ENCODE measurements at places on chromosomes 16 and 17.
A peak's percentile ranks its signal among the peaks of the same experiment; 100 is the strongest.

DNA sequence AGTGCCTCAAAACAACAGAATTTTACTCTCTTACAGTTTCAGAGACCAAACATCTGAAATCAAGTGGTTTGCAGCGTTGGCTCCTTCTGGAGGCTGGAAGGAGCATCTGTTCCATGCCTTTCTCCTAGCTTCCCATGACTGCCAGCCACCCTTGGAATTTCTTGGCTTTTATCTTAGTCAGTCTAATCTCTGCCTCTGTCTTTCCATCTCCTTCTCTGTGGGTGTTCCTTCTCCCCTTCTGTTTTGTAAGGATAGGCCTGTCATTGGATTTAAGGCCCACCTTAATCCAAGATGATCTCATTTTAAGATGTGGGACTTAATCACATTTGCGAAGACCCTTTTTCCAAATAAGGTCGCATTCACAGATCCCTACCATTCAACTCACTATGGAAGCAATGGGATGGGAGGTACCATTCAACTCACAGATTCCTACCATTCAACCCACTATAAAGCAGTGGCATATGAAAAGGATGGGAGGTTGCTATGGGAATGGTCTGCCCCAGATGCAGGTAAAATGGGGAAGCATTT lies 321.8 kb downstream of the WWOX start:
- DNase-seq = no peak

- DNase-seq = no peak
Measured at GRCh38 chr17:30476726-30477082, 504 bp upstream of the GOSR1 start.

DNA sequence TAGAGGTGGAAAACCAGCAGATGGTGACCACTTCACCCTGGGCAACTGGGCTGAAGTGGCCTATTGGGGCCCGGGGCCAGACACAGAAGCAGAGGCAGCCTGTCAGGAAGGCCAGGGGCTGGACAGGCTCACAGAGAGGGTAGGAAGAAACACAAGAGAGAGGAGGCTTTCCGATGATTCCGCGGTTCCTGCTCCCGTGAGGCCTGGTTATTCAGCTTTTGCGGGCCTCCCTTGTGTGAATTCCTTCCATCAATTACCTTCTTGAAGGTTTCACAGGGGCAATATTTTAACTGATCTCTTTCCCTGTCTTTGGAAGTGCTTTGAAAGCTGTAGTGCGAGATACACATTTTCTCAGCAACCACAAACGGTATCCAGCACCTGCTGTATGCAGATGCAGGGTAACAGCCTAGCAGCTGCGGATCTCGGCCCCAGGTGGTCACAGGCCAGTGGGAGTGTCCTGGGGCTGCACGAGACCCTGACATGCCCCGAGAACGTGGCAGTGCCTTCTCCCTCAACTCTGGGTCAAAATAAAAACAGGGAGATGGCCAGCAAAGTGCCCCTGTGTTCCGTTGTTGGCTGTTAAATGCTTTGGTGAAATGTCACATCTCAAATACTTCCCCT lies 11.6 kb upstream of the CMIP start:
- DNase-seq = no peak

DNA sequence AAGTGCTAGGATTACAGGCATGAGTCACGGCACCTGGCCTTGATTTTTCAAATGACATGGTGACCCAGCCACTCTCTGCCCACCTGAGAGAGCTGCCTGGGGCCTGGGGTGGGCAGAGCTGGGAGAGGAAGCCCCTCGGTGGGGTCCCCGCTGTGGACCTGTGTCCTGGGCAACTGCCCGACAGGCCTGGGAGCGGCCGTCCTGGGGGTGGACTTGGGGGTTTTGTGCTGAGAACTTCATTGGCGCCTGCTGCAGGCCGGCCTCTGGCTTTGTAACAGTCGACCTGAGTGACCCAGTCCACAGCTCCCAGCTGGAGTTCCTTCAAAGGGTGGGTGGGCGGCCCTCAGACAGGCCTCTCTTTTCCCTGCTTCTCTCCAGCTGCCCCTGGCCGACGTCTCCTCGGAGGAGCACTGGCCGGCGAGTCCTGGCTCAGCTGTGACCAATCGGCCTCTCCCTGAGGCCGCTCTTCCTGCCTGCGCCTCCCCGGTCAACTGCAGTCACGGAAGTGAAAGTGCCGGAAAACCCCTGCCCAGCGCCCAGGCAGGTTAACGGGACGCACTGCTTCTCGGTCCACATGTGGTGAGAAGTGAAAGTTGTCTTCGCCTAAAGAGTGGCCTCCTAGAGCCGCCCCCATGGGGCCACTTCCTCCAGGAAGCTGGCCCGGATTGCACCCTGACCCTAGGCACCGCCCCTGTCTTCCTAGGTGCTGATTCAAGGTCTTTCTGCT lies 5.5 kb downstream of the CBFA2T3 start:
- no peak for DNase-seq

GRCh38 chr17:41060052-41060604 lies at the start of gene KRTAP2-3:
TSS of gene KRTAP2-3 (minus strand) at chr17:41060114. CDS start at chr17:41060050, 64 bp downstream.
- DNase-seq = no peak

GRCh38 chr16:89080196-89080853 lies 13.3 kb upstream of the ACSF3 start:
- no peak for DNase-seq

DNA sequence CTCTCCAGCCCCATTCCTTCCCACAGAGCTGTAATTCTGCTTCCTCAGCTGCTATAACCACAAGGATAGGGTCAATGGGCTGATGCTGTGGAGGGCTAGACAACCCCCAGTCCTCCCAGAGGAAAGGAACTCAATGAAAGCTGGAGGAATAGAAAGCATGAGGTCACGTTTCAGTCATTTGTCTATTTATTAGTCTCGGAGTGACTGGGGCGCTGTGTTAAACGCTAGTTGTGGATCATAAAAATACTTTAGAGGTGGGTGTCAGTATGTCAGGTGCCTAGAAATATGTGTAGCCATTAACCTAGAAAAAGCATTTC lies 787 bp upstream of the CCL3L1 start:
- DNase-seq = no peak

GRCh38 chr17:37160944-37161343 lies 212.2 kb downstream of the AATF start:
- DNase-seq = no peak

DNA sequence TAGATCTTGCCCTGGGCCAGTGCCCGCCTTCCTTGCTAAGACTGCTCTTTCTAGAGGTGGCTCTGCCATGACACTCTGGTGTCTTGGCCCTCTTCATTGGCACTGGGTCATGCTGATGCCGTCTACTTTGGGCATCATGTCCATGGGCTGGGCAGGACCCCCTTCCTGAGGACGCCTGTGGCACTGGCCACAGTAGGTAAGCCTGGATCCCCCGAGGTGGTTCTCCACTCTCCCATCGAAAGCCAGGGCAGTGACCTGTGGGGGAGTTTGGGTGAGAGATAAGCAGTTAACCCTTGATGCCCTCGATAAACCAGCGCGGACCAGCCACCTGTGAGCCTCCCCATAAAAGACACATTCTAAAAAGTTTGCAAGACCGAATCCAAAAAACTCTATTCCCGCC lies 20.0 kb upstream of the ITGB4 start:
- no peak for DNase-seq

DNA sequence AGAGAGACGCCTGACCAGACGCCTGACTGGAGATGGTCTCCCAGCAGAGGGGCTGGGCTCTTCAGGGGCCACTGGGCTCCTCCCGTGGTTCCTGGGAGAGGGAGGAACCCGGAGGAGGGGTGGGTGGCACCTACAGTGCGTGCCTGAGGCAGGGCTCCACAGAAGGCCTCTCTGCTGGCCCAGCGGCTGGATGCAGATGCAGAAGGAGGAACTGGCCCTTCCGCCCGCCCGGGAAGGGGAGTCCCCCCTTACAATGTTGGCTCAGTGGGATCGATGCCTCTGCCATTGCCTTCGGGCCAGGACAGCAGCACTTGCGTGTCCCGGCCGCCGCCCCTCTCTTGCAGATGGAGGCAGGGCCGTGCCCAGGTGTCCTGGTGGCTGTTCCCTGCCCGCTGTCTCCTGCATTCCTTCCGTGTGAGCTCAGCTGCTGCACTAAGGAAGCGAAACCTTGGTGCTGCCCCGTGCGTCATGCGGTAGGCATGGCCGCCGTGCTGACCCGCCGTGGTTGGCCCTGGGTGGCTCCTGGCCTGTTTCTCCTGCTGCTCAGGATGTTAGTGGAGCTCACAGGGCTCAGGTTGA lies 15.1 kb downstream of the BAIAP2 start:
- DNase-seq = no peak

- no peak for DNase-seq
Measured at GRCh38 chr17:70804161-70804560, 634.8 kb downstream of the KCNJ2 start.

GRCh38 chr17:42101513-42102292 lies 3.4 kb upstream of the ZNF385C start:
- DNase-seq = peak; percentile 36

DNA sequence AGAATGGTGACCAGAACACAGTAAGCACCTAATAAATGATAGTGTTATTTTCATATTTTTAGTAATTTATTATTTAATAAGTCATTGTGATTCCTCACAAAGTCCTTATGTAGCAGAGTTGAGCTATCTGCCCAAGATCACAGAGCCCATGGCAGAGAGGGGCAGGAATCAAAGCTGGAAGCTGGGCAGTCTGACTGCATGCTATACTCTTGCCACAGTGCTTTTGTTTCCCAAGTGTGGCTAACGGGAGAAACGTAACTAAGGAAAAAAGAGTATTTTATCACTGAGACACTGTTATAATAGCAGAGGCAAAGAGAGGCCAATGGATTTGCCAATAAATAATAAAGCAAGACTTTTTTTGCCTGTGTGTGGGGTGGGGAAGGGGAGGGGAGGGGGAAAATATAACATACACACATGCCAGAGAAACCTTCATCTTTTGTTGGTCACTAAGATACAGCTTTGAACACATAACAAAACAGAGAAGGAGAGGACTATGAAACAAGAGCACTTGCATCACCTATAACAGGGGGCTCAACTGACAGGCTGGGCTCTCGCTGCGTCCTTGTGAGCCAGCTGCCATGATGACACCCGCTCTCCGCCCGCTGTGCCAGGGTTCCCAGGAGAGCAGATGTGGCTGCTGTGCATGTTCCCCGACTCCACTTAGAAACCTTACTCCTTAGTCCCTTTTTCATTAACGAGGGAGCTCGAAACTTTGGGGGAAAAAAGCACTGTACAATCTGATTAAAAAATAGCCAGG lies 10.1 kb downstream of the CSNK2A2 start:
- DNase-seq = no peak

GRCh38 chr17:8991514-8992285 lies 26.2 kb upstream of the PIK3R5 start:
- DNase-seq = peak; percentile 45

- DNase-seq = no peak
Measured at GRCh38 chr16:54875443-54875842, 55.2 kb upstream of the IRX5 start.

GRCh38 chr16:54545854-54546511 lies 259.4 kb upstream of the IRX3 start:
- no peak for DNase-seq

- no peak for DNase-seq
Measured at GRCh38 chr17:37824534-37825485, 80.0 kb upstream of the HNF1B start.

- no peak for DNase-seq
Measured at GRCh38 chr17:57940653-57941329, 14.4 kb downstream of the CUEDC1 start.

DNA sequence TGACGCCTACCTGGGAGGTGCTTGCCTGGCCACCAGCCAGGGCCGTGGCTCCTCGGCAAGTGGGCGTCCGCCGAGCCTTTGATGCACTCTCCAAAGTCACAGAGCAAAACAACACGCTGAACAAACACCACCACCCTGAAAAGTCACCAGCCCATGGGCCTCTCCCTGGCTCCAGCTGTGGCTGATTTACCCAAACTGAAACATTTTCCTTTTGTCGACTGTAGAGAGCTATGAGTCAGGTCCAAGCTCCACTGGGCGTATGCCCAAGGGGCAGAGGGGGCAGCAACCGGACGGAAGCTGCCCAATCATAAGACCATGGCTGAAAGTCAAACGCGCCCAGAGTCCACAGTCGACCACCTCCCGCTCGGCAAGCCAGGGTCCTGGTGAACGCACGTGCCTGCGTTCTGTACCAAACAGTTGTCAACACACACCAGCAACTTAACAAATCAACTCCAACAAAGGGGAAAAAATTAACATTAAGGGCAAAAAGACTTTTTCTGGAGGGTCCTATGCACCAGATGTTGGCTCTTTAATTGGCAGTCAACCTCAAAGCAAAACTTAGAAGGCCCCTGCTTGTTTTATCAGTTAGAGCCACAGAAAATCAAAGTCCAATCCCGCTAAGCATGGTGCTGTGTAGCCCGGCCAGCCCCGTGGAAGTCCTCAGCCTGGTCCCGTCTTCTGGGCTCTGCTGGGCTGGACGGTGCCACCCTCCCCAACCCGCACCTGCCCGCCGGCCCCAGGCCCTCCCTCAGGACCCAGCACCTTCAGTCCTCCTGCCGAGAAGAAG lies 47.3 kb downstream of the TBC1D16 start:
- no peak for DNase-seq

DNA sequence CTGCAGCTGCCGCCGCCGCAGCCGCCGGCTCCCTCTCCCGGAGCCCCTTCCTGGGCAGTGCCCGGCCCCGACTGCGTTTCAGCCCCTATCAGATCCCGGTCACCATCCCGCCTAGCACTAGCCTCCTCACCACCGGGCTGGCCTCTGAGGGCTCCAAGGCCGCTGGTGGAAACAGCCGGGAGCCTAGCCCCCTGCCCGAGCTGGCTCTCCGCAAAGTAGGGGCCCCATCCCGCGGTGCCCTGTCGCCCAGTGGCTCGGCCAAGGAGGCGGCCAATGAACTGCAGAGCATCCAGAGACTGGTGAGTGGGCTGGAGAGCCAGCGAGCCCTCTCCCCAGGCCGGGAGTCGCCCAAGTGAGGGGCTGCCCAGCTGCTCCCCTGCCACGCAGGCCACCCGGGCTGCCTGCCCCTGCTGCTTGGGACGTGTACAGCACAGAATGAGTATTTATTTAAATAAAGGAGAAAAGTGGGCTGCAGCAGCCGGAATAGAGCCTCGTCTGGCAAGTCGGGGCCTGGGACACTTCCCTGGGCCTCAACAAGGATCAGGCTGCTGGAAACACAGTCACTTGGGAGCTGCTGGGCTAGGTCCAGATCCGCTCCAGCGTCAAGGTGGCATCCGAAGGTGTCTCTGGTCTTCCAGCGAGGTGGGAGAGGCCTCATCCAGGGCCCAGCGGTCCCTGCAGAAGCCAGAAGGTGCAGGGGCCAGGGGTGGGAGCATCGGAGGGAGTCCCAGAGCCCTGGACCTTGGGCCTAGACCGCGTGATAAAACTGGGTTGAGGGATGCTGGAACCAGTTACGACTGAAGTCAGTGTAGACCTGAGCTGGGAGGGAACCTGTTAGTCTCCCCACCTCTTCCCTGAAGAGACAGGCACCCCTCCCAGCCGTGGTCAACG lies 8.8 kb downstream of the TBX2 start:
- DNase-seq = no peak

- DNase-seq = no peak
Measured at GRCh38 chr16:49924078-49924477, 68.2 kb upstream of the ZNF423 start.

GRCh38 chr16:75789237-75789636 lies 62.9 kb upstream of the CPHXL start:
- DNase-seq = no peak

GRCh38 chr16:85888405-85889331 lies 10.3 kb upstream of the IRF8 start:
- no peak for DNase-seq
